MM.1S (cell line): ENCODE measurements at places on chromosomes 16 and 17.

DNA sequence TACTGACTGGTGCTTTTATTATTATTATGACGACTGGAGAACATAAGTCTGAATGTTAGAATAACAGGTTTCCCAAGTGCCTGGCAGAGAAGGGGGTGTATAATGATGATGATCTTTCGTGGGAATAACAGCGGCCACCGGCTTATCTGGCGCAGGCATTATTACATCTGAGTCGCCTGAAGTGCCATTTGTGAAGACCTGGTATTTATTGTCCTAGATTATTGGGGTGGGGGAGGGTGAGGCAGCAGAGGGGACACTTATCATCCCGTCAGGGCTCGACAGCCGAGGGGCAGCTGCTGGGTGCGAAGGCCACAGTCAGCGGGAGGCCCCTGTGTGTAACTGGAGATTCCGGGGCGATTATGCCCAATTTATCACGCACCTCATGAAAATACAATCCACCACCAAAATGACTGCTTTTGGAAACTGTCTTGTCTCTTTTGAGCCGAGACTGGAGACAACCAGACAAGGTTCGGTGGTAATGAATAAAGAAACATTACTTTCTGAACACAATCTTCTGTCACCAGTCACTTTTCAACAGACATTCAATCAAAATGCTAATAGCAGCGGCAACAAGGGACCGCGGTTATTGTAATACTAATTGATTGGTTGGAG, 199.3 kb downstream of the CCDC182 start:
- no peak for DNase-seq
- no peaks in the 10 kb centered on the region for H3K36me3 ChIP-seq
- peaks cover 18% of the 10 kb centered on the region for H3K4me1 ChIP-seq
- no peak overlapping the region for H3K4me3 ChIP-seq
- no peak overlapping the region for H3K27ac ChIP-seq

GRCh38 chr16:8828541-8829165, 31.0 kb downstream of the PMM2 start:
- H3K36me3 ChIP-seq, result peaks cover 12% of the 10 kb centered on the region
- no peak for DNase-seq
- H3K27me3 ChIP-seq, result no peaks in the 10 kb centered on the region
- H3K27ac ChIP-seq, result no peak overlapping the region
- no peaks in the 10 kb centered on the region for H3K4me1 ChIP-seq

- H3K27me3 ChIP-seq, result no peaks in the 10 kb centered on the region
- no peak overlapping the region for H3K4me3 ChIP-seq
- H3K27ac ChIP-seq, result no peak overlapping the region
- H3K4me1 ChIP-seq, result no peaks in the 10 kb centered on the region; the same call in 1 of the 2 replicates
- peak; percentile 30 for DNase-seq
Measured at GRCh38 chr16:56203052-56203451, 11.8 kb downstream of the GNAO1 start.

- H3K27ac ChIP-seq, result no peak overlapping the region
- no peaks in the 10 kb centered on the region for H3K36me3 ChIP-seq
- no peak overlapping the region; the same call in 1 of the 2 replicates for H3K4me3 ChIP-seq
- no peaks in the 10 kb centered on the region for H3K4me1 ChIP-seq
- peak; percentile 54 for DNase-seq
Measured at GRCh38 chr16:1102921-1103635, 7.0 kb upstream of the C1QTNF8 start.

- no peak for DNase-seq
- H3K36me3 ChIP-seq, result peaks cover 8% of the 10 kb centered on the region; the same call in 1 of the 2 replicates
- H3K4me1 ChIP-seq, result peaks cover 10% of the 10 kb centered on the region; the same call in 1 of the 2 replicates
Measured at GRCh38 chr17:74212209-74212912, 1.0 kb upstream of the TTYH2 start.

GRCh38 chr17:7880076-7880868, 8.3 kb upstream of the CHD3 start:
- no peak overlapping the region for H3K4me3 ChIP-seq
- H3K27ac ChIP-seq, result no peak overlapping the region
- peaks cover 44% of the 10 kb centered on the region for H3K27me3 ChIP-seq

- no peaks in the 10 kb centered on the region for H3K27me3 ChIP-seq
- no peak overlapping the region for H3K27ac ChIP-seq
- no peak for DNase-seq
- no peaks in the 10 kb centered on the region for H3K4me1 ChIP-seq
- no peaks in the 10 kb centered on the region for H3K36me3 ChIP-seq
- H3K4me3 ChIP-seq, result no peak overlapping the region
Measured at GRCh38 chr16:50372611-50373344, 4.0 kb upstream of the BRD7 start.

DNA sequence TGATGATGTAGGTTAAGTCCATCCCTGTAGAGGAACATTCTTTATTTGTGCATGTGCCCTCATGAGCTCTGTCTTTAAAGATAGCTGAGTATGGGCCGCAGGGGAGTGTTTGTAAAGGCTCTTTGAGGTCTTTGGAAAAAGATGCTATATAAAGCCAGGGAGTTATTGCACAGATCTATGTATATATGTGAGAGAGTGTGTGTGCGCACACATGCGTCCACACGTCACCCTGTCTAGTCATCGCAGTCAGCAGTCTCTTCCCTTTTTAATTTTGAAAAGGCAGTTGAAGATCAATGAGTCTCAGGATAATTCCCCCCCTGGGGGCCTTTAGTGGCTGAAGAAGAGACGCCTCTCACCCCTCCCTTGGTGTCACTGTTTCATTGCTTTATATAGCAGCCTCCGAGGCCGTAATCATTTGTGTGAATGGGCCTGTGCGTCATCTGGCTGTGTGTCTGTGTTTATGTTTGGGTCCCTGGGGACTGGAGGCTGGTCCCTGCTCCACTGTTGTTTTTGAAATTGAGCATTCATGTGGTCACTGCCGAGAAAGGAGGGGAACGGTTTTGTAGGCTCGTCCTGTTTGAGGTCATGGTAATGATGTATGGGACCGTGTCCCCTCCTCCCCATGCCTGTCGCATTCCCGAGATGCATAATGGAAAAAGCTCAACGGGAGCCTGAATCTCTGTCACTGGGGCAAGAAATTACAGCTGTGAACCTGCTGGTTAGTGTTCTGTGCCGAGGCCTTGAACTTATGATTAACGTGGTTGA, 143.9 kb downstream of the SNX29 start:
- H3K27me3 ChIP-seq, result no peaks in the 10 kb centered on the region
- no peaks in the 10 kb centered on the region for H3K4me1 ChIP-seq
- no peak overlapping the region for H3K4me3 ChIP-seq
- no peak for DNase-seq
- 0 out of 2 replicates have a peak, but pooled peaks cover 5% of the 10 kb centered on the region for H3K36me3 ChIP-seq

GRCh38 chr17:49136335-49136734, 3.8 kb downstream of the B4GALNT2 start:
- no peak overlapping the region for H3K4me3 ChIP-seq
- H3K27ac ChIP-seq, result no peak overlapping the region
- no peaks in the 10 kb centered on the region for H3K4me1 ChIP-seq
- no peak for DNase-seq

DNA sequence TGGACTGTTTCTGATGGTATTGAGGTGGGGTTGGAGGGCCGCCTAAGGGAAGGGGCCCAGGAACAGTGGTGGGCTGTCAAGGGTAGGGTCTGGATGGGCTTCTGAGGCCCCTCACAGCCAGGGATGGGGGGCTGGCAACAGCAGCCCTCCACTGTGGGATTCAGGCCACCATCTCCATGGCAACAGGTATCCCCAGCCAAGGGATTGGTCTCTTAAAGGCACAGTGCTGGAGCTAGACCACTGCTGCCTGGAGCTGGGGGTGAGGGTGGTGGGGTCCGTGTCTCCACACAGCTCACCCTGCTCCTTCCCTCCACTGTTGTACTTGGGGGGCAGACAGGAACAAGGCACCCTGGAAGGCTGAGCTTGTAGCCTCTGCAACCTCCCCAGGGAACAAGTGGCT, 41.8 kb downstream of the PSME3IP1 start:
- H3K4me3 ChIP-seq, result no peak overlapping the region
- H3K27ac ChIP-seq, result no peak overlapping the region
- DNase-seq, result no peak
- H3K4me1 ChIP-seq, result peaks cover 20% of the 10 kb centered on the region

- no peaks in the 10 kb centered on the region for H3K4me1 ChIP-seq
- no peaks in the 10 kb centered on the region for H3K36me3 ChIP-seq
- no peak overlapping the region for H3K4me3 ChIP-seq
- H3K27ac ChIP-seq, result no peak overlapping the region
Measured at GRCh38 chr16:85860413-85861094, 38.4 kb upstream of the IRF8 start.

- H3K36me3 ChIP-seq, result no peaks in the 10 kb centered on the region
- H3K4me3 ChIP-seq, result peak overlapping the region; percentile 5; the same call in 1 of the 2 replicates
- H3K27ac ChIP-seq, result peak overlapping the region; percentile 15; the same call in 1 of the 2 replicates
- DNase-seq, result peak; percentile 45
Measured at GRCh38 chr17:59160157-59161025, 4.8 kb downstream of the PRR11 start.

DNA sequence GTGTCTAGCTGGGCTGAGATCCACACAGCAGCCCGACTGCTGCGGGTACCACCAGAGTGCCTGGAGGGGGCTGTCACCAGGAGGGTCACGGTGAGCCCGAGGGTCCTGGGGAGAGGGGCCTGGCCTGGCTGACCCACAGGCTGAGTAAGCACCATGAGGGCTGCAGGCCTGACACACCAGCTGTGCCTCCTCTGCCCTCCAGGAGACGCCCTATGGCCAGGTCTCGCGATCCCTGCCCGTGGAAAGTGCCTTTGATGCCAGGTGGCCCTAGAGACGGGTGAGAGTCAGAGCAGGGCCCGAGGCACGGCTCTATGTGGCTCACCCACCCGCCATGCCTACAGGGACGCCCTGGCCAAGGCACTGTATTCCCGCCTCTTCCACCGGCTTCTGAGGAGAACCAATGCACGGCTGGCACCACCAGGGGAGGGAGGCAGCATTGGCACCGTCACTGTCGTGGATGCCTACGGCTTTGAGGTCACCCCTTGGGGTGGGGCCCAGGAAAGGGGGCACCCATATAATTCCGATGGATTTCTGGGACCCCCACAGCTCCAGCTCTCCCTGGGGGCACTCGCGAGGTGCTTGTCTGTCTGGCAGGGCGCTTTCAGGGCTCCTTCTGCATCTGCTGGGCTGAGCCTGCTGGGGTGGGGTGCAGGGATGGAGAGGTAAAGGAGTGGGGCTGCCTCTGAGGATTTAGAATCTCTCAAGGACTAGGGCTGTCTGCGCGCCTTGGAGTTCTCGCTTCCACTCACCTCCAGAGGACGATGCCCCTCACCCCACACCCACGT, 7.1 kb downstream of the MYO15B start:
- peaks cover 66% of the 10 kb centered on the region for H3K27me3 ChIP-seq
- H3K36me3 ChIP-seq, result no peaks in the 10 kb centered on the region
- no peaks in the 10 kb centered on the region for H3K4me1 ChIP-seq
- H3K27ac ChIP-seq, result no peak overlapping the region

- no peak overlapping the region for H3K4me3 ChIP-seq
- H3K4me1 ChIP-seq, result no peaks in the 10 kb centered on the region
- peaks cover 33% of the 10 kb centered on the region for H3K27me3 ChIP-seq
- no peak for DNase-seq
- H3K27ac ChIP-seq, result no peak overlapping the region
Measured at GRCh38 chr16:4190712-4191333, 51.1 kb downstream of the SRL start.

GRCh38 chr16:3268294-3268693, 11.9 kb upstream of the MEFV start:
- no peaks in the 10 kb centered on the region for H3K36me3 ChIP-seq
- no peak overlapping the region for H3K4me3 ChIP-seq
- 0 out of 2 replicates have a peak, but pooled peaks cover 3% of the 10 kb centered on the region for H3K4me1 ChIP-seq
- H3K27me3 ChIP-seq, result no peaks in the 10 kb centered on the region
- no peak for DNase-seq

DNA sequence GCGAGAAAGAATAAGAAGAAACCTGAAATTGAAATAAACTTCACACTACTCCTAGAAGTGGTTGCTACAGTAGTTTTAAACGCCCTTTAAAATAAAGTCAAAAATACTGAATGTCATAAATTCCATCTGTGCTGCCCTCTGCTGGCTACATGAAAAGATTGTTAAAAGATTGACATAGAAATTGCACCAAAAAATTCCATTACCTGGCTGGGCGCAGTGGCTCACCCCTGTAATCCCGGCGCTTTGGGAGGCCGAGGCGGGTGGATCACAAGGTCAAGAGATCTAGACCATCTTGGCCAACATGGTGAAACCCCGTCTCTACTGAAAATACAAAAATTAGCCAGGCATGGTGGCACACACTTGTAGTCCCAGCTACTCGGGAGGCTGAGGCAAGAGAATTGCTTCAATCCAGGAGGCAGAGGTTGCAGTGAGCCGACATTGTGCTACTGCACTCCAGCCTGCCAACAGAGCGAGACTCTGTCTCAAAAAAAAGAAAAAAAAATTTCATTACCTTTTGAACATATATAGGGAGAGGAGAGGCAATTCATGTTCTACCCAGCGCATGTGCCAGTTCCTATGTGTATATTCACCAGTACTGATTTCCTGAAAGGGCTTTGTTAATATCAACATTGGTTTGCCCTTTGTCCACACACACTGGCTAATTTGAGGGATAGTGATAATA, 36.5 kb downstream of the CYTH1 start:
- peaks cover 80% of the 10 kb centered on the region for H3K4me1 ChIP-seq
- H3K4me3 ChIP-seq, result no peak overlapping the region
- no peaks in the 10 kb centered on the region for H3K27me3 ChIP-seq
- DNase-seq, result peak; percentile 61

GRCh38 chr17:350706-351448, 1.7 kb downstream of the RPH3AL start:
- H3K4me1 ChIP-seq, result no peaks in the 10 kb centered on the region
- no peaks in the 10 kb centered on the region for H3K36me3 ChIP-seq
- H3K27ac ChIP-seq, result no peak overlapping the region

DNA sequence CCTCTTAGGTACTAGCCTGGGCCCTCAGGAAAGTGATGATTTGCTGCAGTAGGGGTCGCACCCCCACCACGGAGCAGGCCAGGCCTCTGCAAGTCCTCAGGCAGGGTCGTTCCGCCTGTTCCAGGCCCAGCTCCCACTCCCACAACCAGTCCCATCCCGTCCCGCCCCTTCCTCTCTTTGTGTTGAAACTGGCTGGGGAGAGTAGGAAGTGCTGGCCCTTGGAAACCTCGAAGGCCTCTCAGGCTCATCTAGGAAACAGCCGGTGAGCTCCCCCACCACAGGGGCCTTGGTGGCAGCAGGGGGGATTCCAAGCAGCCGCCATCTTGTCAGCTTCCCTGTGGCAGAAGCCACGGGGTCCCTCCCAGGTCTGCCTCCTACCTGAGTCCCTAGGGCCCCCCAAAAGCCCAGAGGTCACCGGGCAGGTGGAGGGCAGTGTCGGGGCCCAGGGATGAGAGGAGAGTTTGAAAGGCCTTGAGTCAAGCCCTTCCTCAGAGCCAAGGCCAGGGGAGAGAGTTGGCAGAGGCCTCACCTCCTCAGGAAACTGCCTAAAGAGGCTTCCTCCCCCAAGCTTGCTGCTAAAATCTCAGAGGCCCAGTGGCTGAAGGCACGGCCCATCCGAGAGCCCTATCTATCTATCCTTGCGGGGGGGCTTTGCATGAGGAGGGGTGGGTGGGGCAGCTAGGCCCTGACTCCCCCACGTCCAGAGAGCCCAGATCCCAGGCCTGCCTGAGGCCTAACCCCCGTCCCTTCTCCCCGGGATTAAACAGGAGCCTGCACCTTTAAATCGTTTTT, 22.2 kb downstream of the MMP15 start:
- no peaks in the 10 kb centered on the region for H3K36me3 ChIP-seq
- H3K27ac ChIP-seq, result no peak overlapping the region
- H3K4me1 ChIP-seq, result no peaks in the 10 kb centered on the region

GRCh38 chr16:10584981-10585438, 4.6 kb upstream of the EMP2 start:
- no peak overlapping the region for H3K27ac ChIP-seq
- H3K27me3 ChIP-seq, result peaks cover 14% of the 10 kb centered on the region; the same call in 1 of the 2 replicates
- H3K36me3 ChIP-seq, result no peaks in the 10 kb centered on the region

- peak; percentile 75 for DNase-seq
- H3K4me1 ChIP-seq, result no peaks in the 10 kb centered on the region
- H3K27me3 ChIP-seq, result no peaks in the 10 kb centered on the region
- no peaks in the 10 kb centered on the region for H3K36me3 ChIP-seq
- peak overlapping the region; percentile 52 for H3K4me3 ChIP-seq
- H3K27ac ChIP-seq, result peak overlapping the region; percentile 5; the same call in 1 of the 2 replicates
Measured at GRCh38 chr16:10552998-10553491, 27.4 kb downstream of the EMP2 start.
